ENCODE measurements at places on chromosomes 16 and 17.

- no peak for DNase-seq
Observed at GRCh38 chr16:82699711-82700495, 73.1 kb downstream of the CDH13 start.

DNA sequence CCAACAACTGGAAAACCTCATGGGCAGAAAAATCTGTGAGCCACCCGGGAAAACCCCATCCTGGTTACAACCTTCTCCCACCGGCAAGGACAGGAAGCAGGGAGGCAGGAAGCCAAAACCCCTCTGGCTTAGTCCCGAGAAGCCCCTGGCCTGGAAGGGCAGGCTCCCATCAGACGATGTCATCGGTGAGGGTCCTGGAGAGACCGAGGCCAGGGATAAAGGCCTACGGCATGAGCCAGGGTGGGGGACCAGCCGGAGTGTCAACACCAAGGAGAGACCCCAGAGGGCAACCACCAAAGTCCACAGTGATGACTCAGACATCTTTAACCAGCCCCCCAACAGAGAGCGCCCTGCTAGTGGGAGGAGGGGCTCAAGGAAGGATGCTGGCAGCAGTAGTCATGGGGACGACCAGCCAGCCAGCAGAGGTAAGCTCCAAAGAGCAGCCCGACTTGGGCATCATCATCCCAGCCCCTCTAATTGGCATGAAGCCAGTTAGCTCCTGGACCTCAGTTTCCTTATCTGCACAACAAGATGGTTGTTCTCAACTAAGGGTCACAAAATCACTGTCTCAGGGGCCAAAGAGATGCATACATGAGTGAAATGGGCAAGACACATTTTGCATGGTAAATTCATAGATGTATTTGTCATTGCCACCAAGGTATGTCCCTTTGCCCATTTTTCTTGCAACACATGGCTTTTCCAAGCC is 190.7 kb downstream of the KATNIP start:
- DNase-seq = no peak

DNA sequence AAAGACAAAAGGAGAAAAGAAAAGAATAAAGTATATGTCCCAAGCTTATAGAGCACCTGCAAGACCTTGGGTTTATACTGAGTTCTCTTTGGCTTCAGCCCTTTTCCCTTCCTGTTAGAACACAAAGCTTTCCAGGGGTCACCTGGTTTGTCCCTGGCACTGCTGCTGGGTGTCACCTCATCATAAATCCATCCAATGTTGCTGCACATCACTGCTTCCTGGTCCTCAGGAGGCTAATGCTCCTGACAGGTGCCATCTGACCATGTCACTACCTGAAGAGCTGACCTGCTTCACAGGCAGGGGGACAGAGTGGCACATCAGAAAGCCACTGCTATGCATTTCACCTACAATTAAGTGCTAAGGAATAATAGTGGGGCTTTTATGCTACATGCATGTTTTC is 164.6 kb upstream of the ELAC2 start:
- no peak for DNase-seq

DNA sequence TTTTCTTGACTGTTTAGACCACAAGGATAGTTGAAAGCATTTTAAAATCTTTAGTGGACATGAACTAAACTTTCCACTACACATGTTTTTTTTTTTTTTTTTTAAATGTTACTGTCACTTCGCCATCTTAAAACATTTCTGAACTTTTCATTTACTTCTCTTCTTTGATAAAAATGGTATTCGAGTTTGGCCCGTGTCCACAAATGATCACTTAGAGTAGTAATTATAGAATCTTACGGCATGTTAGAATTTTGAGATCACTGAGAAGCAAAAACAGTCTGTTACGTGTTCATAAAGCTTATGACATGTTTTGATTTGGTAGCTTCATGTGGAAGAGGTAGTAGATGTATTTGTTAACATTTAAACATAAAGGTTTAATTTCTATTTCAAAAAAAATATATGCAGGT is 1.1 kb downstream of the NSRP1 start:
- no peak for DNase-seq

DNA sequence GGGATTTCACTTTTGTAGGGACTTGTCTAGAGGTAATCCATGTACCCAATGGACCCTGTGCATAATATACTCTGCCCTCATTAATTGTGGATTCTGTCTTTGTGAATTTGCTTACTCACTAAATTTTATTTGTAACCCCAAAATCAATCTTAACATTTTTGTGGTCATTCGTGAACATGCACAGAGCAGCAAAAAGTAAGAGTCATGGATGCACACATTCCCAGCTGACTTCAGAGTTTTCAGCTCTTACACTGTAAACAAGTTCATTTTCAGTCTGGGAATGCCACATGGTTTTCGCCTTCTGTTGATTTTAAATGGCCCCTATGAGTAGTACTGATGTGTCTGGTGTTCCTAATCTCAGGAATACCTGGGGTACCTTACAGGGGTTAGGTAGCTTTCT is 24.3 kb downstream of the TAC4 start:
- DNase-seq = no peak

GRCh38 chr16:49128740-49129139 is 152.9 kb downstream of the CBLN1 start:
- no peak for DNase-seq

GRCh38 chr17:40509626-40510327 is 8.4 kb upstream of the TNS4 start:
- DNase-seq = no peak

DNA sequence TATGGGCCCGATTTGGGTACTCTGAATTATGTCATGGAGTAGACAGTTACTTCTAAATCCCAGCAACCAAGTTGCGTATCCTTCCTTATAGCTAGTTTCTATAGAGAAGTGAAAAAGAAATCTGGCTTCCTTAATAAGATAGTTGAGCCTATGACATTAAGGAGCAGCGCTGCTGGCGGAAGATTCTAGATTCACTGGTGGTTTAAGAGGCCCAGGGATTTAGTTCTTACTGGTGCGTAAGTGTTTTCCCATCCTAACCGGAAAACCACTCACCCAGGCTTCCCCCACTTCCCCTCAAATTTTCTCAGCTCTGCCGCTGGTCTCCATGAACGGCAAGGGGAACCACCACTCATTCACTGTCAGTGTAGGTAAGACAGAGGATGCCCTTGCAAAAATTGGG is 230.4 kb downstream of the CPPED1 start:
- DNase-seq = no peak

DNA sequence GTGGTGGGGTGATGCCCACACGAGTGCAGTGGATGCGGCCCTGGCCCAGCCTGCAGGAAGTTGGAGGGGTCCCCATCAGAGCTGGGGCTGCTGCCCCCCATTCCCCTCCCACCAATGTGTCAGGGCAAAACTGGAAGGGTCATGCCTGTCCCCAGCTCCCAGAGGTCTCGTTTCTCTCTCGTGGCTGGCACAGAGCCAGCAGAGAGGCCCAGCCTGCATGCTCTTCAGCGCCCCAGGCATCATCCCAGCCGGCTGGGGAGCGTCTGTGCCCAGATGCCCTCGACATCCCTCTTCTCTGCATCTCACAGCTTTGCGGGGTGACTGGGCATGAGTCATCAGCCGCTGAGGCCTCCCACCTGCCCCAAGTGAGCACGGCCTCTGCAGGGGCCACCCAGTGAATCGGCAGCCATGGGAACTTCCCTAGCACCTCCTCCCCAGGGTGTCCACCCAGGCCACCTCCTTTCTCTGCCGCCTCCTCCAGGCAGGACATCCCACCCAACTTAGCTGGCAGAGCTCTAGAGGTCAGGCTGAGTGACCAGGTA is 9.8 kb upstream of the CSNK1D start:
- no peak for DNase-seq

GRCh38 chr16:84369938-84370627 is 1.7 kb downstream of the ATP2C2 start:
- no peak for DNase-seq

- DNase-seq = no peak
Observed at GRCh38 chr17:54898576-54898975, 2.1 kb upstream of the TOM1L1 start.

DNA sequence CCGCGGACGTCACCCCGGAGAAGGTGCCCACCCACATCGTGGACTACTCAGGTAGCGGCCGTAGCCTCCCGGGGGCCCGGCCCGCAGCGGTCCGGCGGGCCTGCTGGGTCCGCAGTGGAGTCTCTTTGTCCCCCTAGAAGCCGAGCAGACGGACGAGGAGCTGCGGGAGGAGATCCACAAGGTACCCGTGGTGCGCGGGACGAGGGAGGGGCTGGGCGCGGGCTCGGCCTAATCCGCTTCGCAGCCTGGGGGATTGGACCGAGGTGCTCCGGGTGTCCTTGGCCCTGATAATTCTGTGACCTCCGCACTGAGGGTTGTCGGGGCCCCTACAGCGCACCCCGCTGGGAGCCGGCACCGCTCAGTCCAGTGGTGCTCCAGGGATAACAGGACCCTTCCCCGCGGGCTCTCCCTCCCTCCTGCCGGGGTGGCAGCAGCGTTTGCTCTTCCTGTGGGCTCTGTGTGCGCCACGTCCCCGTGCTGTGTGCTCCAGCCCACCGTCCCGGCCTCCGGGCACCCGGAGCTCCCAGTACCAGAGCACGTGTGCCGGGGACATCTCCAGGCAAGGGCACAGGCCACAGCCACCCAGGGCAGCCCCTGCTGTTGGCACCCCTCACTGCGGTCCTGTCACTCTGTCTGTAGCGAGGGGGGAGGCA is 713 bp downstream of the RHOT2 start:
- no peak for DNase-seq

DNA sequence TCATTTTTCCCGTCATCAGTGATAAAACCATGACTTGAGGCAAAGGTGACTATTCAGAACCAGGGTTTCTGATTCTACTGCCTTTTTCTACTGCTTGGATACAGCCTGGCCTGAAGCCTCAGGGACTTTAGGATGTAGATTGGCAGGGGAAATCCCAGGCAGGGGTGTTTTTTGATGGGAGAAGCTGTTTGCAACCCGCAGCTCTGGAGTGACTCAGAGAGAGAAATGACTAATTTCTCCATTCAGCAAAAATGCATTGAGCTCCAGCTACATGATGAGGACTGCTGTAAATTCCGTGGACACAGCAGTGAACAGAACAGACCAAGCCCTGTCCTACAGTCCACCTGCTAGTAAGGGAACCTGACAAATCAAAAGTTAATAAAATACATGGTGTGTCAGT is 560.6 kb downstream of the CDH13 start:
- no peak for DNase-seq

- DNase-seq = no peak
Observed at GRCh38 chr16:27311448-27311830, 2.3 kb upstream of the IL4R start.
